Foreskin fibroblast (primary cell): ENCODE measurements at places on chromosomes 5 and 9.

DNA sequence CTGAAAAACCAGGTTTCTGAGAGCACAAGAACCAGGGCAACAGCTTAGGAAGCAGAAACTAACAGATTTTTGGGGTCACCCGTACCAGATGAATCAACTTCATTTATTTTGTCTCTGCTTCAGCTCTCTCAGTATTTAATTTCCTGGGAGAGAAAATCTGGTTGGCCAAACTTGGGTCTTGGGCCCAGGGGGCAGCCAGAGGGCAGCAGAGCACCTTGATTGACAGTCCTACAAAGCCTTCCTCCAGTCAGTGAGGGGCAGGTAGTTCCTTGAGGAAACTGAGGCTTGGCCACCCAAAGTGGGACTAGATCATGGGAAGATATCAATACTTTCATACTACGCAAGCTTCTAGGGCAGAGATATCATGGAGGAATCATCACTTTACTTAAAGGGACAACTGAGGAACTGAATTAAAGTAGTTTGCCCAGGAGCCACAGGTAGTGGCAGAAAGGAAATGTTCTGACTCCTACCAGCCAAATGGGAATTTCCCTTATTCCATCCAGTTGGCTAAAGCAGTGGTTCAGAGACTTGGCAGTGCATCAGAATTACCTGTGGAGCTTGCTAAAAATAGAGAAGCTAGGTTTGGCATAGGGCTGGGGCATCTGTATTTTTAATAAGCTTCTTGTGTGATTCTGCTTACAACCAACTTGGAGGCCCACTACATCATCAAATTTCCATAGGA is 21.5 kb upstream of the ARHGAP26 start:
- DNase-seq: no peak

DNA sequence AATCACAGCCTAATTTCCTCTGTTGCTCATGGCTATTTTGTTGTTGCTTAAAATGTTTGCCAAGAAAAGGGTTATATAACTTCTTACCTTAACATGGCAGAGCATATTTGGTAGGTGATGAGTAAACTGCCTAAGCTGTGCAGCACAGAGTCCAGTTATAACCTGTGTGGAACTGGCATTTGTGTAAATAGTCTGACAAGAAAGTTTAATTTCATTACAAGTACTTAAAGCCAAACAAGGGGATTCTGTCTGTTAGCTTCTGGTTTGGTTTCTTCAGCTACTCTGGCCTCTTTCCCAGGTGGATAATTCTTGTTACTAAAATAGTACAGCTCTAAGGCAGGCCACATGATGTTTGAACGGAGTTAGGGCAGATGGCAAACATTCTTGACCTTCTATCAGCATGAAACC is 72.2 kb downstream of the PTCD2 start:
- DNase-seq: peak; percentile 65

DNA sequence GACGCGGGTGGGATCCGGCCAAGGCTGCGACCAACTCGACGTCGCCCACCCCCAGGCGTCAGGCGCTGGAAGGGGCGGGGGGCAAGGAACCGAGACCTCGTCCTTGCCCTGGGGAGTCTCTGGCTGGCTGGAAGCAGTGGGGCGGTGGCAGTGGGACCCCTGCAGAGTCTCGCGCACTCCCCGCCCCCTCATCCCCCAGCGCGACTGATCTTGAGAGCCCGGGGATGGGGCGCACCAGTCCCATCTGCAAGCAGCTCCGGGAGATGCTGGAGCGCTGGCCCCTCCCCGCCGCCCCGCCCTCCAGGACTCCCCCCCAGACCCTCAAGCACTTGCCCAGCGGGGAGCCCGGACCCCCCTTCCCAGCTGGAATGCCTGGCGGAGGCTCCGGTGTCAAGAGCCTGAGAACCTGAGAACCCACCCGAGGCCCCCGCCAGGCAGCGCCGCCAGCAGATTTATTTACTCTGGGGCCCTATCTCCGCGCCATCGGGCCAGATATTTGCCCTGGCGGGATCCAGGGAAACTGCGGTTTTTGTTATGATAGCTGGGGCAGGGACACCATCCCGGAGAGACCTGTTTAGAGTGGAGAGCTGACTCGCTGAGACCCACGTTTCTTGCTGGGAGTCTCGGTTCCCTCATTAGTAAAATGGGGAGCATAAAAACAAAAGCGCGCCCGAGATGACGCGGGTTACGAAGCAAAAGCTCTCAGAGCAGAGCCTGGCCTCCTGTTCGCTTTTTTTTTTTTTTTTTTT is 1.2 kb downstream of the PRRT1B start:
- peak; percentile 28 for DNase-seq

GRCh38 chr9:98331536-98332259 is 76.2 kb upstream of the TBC1D2 start:
- no peak for DNase-seq

GRCh38 chr9:129990269-129991010 is 52.5 kb downstream of the FNBP1 start:
- DNase-seq: no peak

- no peak for DNase-seq
Observed at GRCh38 chr5:4361753-4362152, 766.1 kb downstream of the IRX1 start.

- no peak for DNase-seq
Observed at GRCh38 chr5:52760695-52761366, 26.9 kb upstream of the ITGA1 start.

GRCh38 chr9:84940294-84940693 is 270.8 kb downstream of the NTRK2 start:
- peak; percentile 28 for DNase-seq

- DNase-seq: no peak
Observed at GRCh38 chr5:181087309-181087708, 43.7 kb downstream of the OR2V1 start.

- DNase-seq: peak; percentile 93
Observed at GRCh38 chr9:79610791-79611614, 39.2 kb downstream of the TLE4 start.

GRCh38 chr5:17019324-17019723 is 83.2 kb upstream of the MYO10 start:
- peak; percentile 68 for DNase-seq

DNA sequence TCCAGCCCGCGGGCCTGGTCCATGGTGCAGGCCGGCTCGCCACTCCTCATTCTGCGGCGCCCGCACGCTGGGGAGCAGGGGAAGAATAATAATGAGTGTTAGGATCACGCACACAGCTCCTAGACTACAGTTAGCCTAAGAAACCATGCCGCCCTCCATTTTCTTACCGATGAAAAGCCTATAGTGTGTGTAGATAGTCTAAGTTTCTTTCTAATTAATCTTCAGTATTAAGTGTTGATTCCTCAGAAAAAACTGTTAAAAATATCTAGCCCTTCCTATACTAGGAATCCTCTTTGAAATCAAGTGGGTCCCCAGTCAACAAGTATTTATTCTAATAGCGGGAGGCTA is 9.3 kb downstream of the ZBED3 start:
- no peak for DNase-seq

GRCh38 chr5:161051920-161052500 is 200.0 kb upstream of the ATP10B start:
- DNase-seq: peak; percentile 1

GRCh38 chr9:96686638-96687335 is 31.7 kb upstream of the PRXL2C start:
- DNase-seq: peak; percentile 91

DNA sequence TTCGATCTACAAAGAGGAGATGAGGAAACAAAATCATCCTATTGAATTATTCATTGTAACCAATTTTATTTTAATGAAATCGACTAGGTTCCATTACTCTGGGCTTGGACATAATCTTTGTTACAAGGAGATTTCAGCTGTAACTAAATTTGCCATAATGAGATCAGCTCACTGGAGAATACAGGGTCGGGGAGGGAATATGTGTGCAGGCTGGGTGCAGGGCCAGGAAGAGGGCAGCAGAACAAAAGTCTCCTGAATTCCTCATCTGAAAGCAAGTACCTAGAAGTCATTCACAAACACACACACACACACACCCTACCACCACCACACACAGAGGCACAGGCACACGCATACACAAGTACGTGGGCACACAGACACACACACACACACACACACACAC is 151.2 kb downstream of the PAPPA start:
- DNase-seq: no peak

DNA sequence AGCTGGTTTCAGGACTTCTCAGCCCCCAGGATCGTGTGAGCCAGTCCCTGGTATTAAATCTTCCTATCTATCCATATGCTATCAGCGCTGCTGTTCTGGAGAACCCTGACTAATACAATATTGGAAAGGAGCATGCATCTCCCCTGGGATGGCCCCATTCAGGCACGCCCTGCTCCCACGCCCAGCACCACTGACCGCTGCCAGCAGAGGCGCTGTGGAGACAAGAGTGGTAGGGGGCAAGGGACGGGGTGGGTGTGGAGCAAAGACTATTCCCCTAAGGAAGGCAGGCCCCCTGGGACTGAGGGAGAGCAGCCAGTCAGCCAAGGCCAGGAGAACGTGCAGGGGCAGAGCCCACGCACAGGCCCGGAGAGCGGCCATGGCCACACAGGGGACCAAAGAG is 116.0 kb downstream of the VAV2 start:
- DNase-seq: no peak

- DNase-seq: no peak
Observed at GRCh38 chr9:114315723-114316363, 7.1 kb upstream of the ORM1 start.

- no peak for DNase-seq
Observed at GRCh38 chr5:67858471-67859031, 357.0 kb upstream of the PIK3R1 start.

DNA sequence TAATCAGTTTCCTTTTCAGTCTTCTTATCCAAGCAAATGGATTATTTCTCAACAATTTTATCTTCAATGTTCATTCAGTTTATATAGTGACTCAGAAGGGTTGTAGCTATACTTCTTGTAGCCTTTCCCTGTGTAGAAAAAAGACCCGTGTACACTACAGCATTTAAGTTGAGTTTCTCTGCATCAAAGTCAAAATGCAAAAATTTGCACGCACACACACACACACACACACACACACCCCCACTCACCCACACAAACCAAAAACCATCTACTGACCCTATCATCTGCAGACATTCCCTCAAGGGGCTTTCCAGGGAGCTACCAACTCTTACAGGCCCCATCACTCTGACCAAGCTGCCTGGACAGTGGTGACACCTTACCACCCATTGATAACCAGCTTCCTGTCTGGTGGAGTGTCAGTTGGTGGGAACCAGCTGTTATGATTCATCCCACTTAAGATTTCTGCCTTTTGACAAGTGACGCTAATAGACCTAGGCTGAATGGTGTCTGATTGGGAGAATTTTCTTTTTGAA is 12.2 kb upstream of the ELL2 start:
- DNase-seq: peak; percentile 40

GRCh38 chr5:111386832-111387162 is 125.5 kb downstream of the STARD4 start:
- DNase-seq: no peak

GRCh38 chr5:96870094-96871026 is 5.9 kb upstream of the ERAP2 start:
- DNase-seq: no peak

GRCh38 chr5:84086511-84086910 is 298.2 kb downstream of the EDIL3 start:
- DNase-seq: peak; percentile 8

DNA sequence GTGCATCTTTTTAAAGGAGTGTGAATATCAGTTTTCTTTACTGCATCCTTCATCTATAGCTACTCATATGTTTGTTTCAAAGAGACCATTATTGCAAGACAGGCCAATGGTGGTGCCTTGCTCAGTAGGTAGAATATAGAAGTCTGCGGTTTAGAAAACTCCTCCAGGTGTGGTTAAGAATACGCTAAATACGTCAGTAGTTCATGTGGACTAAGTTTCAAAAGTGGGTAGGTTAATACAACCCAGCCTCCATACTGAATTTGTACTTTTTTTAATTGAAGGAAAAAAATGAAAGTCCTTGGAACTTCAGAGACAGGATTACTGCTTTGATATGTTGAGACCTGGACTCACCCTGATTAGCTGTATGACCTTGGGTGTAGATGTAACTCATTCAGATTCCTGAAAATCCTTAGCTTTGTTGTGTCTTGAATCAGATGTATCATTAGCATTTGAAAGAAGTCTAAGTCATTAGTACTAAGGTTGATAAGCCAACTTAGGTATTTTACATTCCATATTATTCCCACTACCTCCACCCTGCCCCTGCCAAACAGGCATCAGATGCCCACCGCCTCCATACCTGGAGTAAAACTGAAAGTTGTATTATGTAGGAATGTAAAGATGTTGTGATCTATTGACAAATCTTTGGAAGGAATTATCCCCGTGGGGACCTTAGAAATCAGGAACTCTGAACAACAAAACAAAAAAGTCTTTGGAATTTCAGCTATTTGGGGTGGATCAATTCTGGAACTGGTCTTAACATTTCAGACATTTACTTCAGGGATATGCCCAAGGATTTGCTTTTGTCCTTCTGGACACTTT is 6.1 kb downstream of the BASP1 start:
- DNase-seq: no peak

GRCh38 chr5:143145243-143146160 is 258.0 kb downstream of the NR3C1 start:
- DNase-seq: peak; percentile 47

DNA sequence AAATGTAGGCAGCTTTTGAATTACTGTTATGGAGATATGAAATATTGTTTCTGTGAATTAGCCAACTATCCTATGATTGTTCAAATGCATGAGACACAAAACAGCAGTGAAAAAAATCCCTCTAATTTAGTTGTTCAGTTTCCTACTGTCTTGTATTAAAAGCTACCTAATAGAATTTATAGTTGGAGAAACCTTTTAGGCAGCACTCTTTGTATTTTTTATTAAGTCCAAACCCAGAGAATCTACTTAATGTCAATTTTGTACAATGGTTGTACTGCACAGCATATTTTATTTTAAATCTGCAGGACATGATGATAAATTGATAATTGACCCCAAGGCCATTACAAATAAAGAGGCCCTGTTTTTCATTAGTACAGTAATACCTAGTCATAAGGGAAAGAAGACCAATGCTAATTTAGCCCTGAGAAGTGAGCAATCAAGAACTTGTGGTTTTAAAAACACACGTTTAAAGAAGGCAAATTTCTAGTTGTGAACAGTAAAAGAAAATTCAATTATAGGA is 607.5 kb downstream of the ISL1 start:
- DNase-seq: no peak

DNA sequence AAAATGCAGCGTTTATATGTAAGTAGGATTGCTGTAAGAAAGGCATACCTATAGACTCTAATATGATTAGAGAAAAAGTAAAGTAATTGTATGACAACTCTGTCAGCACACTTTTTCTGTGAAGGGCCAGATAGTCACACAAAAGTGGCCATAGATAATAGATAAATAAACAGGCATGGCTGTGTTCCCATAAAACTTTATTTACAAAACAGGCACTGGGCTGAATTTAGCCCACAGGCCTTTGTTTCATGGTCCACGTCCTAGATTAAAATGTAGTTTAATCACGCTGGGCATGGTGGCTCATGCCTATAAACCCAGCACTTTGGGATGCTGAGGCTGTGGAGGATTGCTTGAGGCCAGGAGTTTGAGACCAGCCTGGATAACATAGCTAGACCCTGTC is 8.7 kb upstream of the TXNDC8 start:
- no peak for DNase-seq

- DNase-seq: peak; percentile 18
Observed at GRCh38 chr9:95100071-95100627, 217.4 kb downstream of the FANCC start.
